ENCODE measurements at places on chromosomes 5 and 9. TPM values are rescaled to one million over a fixed set of nuclear protein-coding genes. Genes with fewer than 3 reads are reported as not detected.

DNA sequence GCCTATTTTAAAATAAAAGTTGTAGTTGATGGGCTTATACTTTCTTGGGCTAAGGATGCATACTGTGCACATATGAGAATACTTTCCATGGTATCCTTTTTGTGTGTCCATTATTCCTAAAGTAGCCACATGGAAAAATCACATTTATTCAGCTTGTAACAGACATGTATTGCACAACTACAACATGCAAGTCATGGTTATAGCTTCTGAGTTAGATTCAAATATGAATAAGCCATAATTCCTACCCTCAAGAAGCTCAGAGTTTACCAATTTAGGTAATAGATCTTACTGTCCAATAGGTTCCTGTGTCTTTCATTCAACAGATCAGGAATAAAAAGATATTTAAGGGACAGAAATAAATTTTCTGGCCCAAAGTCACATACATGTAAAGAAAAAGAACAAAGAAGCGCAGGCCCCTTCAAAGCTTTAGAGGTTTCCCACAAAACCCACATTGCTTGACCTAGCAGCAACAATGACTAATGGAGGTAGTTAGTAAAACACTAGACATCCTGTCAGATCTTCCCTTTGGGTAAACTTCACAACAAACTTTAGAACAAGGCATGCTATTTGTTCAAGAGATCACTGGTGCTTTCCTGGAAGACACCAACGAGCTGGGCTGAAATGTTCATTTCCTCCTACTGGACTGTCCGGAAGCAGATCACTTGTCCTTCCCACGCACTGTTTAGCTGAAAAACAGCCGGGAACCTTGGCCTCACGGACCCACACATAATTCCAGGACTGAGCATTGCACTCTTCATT is 78.4 kb upstream of the ITGA1 start:
- DNase-seq, result no peak

Gene SHISAL2B
- total RNA-seq, result not detected

Gene LAMC3
- total RNA-seq, result 12.2 TPM

Gene ITGA2
- 21.1 TPM for total RNA-seq

DNA sequence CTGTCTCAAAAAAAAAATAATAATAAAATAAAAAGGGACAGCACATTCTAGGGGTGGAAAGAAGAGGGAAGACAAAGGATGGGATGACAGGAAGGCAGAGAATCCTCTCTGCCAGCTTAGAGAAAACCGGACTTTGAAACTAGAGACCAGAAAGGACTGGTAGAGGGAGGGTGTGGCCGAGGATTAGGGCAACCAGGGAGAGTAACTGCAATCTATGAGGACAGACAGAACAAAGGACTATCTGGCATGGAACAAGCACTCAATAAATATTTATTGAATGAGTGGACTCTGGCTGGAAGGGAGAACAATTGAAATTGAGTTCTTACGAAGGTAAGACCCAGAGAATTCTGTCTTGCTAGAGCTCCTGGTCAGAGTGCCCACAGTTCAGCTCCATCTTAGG is 2.4 kb downstream of the GBA2 start:
- no peak for DNase-seq

DNA sequence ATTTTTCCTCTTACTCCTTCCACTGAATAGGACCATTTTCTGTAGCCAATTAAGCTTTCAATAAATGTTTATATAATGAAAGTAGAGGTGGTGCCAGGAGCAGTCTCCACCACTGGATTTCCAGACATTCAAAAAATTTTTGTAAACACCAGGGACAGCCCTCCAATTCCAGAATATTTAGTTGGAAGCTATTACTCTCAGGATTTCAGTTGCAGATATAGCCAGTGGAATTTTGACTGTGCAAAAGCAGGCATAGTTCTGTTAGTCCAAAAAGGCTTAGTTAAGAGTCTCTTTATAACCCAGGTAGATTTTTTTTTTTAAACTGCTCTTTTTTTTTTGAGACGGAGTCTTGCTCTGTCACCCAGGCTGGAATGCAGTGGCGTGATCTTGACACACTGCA is 138.1 kb upstream of the DMRT1 start:
- DNase-seq, result no peak

GRCh38 chr5:149030392-149030791 is 32.5 kb downstream of the SH3TC2 start:
- no peak for DNase-seq

GRCh38 chr9:81227507-81228245 is 461.7 kb downstream of the TLE1 start:
- no peak for DNase-seq

DNA sequence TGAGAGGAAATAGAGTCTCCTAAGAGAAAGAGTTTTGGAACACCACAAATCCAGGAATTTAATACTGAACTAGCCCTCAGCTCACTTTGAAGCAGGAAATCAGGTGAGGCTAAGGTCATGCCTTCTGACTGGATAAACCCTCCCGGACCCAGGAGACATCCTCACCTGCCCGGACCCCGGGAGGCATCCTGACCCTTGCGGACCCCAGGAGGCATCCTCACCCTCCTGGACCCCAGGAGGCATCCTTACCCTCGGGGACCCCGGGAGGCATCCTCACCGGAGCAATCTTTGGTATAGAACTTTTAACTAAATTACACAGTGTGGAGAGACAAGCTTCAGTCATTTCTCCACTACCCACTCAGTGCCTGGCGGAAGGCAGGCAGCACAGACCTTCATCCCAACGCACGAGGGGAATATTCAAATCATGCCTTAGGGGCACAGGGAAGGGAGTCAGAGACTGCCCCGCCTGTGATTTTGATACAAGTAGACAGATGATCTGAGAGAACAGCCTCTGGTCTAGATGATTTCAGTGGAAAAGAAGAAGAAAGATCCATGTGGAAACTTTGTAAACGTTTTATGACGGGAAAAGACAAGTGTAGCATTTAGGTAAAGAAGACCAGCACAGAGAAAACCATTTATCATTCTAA is 21.3 kb downstream of the STXBP1 start:
- no peak for DNase-seq

GRCh38 chr9:31188496-31188895 is 1195.9 kb upstream of the ACO1 start:
- DNase-seq, result no peak

Gene MEIKIN
- not detected for total RNA-seq

Gene TLX3
- 0.32 TPM for total RNA-seq

- no peak for DNase-seq
These were observed 32.1 kb upstream of the SLC6A3 start for GRCh38 chr5:1477341-1477740.

DNA sequence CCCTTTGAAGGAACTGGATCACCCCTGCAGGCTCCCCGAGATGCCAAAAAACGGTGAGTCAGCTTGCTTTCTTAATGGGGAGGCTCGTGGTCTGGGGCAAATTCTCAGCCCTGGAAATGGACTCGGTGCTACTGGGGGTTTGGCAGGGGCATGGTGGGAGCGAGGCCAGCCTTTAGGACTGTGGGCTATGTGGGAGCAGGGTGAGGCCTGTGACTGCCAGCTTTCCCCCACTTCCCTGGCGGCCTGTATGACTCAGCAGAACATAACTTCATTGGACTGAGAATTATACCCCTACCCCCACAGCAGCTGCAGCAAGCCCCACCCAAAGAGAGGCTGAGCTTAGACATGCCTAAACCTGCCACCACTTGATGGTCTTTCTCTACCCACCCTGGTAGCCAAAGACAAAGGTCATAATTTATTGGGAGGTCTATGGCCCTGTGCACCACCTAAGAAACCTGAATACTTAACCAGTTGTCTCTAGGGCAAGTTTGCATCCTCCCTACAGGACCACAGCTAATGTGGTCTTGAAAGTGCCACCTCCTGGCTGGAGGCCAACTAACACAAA is 325.3 kb downstream of the TLE1 start:
- no peak for DNase-seq

DNA sequence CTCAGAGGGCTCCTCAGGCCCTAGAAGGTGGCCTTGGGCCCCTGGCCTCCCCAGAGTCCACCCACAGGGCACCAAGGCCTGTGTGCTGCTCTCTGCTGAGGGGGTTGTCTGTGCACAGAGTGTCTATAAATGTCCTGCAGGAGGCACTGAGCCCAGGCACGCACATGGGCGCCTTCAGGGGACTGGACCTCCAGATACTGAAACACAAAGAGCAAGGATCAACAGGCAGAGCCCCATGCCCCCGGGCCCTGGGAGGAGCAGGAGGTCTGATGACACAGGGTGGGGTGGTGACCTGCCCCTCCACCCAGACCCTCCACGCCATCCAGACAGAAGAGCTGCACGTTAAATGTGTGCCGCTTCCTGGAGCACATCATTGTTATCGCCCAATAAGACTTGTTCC is 64.6 kb upstream of the SIMC1 start:
- DNase-seq, result no peak

GRCh38 chr5:40093550-40093949 is 586.2 kb upstream of the PTGER4 start:
- no peak for DNase-seq

Gene C5orf47
- not detected for total RNA-seq

DNA sequence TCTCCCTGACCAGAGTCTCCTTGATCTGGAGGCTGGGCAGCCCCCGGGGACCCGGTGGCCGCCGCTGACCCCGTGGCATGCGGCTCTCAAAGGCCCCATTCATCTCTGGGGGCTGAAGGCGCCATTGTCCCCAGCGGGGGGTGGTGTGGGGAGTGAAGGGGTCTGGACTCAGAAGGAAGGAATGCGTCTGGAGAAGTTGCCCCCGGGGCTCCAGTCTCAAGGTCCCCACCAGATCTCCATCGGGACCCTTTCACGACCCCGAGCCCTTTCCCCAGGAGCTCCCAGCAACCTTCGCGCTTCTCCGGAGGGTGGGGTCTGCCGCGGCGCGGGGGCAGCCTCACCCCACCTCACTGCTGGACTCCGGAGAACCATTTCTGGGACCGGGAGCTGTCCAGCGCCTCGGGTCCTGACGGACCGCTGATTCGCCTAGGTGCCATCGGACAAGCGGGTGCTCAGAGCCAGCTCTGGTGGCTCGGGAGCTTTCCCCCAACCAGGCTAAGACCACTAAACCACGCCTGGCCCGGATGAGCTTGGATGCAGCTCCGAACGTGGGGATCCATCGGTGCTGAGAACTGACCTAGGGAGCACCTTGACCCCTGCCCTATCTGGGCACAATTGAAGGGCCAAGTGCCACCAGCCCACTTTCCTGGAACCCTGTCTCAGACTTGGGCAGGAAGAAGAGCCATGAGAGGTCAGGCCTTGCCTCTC is 5.1 kb upstream of the PCDH1 start:
- no peak for DNase-seq

DNA sequence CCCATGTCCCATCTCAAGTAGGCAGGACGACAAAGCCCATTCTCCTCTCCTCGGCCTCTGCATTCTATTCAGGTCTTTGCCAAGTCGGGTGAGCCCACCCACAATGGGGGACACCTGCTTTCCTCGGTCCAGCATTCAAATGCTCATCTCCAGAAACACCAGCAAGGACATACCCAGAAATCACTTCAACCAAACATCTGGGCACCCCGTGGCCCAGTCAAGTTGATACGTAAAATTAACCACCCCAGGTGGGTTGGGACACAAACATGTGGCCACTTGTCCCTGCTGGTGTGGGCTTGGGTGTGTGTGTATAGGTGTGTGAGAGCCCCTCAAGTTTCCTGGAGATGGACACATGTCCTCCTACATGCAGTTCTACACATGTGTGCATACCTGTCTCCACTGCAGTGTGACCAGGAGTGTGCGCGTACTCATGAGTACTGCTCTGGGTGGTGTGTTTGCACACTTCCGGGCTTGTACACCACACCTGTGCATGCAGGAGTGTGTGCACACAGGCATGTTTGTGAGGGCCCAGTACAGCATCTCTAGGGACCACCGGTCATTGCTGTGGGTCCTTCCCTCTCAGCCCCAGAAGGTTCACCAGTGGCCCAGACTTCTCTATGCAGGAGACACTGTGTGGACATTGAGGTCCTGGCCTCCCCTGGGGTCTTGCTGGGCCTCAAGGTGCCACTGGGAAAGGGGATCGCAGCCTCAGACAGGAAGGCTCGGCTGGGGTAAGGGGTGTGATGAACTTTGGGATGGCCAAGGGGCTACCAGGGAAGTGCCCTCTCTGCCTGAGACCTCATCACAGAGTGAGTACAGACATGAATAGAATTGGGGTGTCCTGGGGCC is 35.4 kb upstream of the RXRA start:
- no peak for DNase-seq

GRCh38 chr5:16707168-16707868 is 90.5 kb upstream of the RETREG1 start:
- DNase-seq, result no peak

Gene CMYA5
- 25.4 TPM for total RNA-seq

DNA sequence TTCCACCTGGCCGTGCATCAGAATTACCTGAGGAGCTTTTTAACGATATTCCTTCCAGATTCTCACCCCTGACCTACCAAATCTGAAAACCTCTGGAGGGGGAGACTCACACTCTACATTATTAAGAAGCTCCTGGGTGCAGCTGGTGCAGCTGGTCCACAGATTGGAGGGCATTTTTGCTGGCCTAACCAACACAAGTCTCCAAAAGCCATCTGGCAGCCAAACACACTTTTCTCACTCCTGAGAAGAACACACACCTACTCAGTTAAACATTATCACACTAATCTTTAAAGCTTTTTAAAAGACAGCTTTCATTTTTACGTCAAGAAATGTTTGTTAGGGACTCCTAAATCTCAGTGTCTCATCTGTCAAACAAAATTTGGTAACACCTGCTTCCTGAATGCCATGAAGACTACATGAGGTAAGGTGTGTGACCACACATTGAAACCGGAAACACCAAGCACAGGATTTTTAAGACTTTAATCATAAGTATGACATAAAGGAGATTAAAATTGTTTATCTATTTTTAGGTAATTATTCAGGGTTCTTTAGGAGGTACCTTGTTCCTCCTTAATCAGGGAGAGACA is 14.2 kb upstream of the PTPN3 start:
- DNase-seq, result no peak

GRCh38 chr5:56512313-56512996 is 279.3 kb upstream of the ANKRD55 start:
- no peak for DNase-seq

DNA sequence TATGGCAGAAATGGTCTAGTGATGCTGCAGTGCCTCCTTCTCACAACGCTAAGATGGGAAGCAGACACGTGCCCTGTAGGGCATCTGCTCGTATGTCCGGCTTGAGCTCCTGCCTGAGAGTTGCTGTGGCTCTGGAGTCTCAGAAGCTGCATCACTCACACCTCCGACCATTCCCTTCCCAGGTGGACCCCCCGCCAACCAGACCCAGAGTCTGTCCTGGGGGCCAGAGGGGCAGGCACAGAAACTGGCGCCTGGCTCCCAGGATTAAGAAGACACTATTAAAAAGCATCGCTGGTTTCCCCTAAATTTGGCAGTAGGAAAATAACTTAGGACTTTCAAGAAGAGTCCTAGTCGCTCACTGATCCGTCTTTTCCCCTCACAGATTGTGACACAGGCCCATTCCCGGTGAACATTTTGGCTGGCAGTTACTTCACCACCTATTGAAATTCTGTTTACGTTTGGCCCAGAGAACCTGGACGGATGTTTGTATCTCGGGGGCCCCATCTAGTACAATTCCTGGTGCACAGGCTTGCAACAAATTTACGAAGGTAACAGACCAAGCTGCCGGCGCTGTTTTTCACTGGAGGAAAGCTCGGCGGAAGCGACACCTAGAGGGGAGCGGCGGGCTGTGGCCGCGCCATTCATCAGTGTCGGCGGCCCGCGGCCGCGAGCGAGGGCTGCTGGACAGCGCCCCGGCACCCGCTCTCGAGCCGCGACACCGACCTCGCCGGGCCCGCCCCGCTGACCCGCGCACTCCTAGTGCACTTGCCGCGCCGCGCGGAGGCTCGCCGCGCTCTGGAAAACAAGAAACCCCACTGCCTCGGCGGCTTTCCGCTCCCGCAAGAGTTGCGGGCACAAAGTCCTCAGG is 1.6 kb downstream of the FSTL4 start:
- DNase-seq, result peak; percentile 31

- no peak for DNase-seq
These were observed 758 bp upstream of the PDCD1LG2 start for GRCh38 chr9:5509573-5509972.
